ENCODE measurements at places on chromosomes 7 and 10. TPM values are rescaled to one million over a fixed set of nuclear protein-coding genes. Genes with fewer than 3 reads are reported as not detected.

DPP6 gene
- not detected for total RNA-seq

CYP2C8 gene
- not detected for total RNA-seq

NPY4R gene
- not detected for total RNA-seq

- DNase-seq = no peak
Measured at GRCh38 chr10:78982726-78983125, 86.0 kb upstream of the ZMIZ1 start.

GRCh38 chr10:61157182-61157581 lies 213.2 kb upstream of the RHOBTB1 start:
- no peak for DNase-seq

- no peak for DNase-seq
Measured at GRCh38 chr10:69918036-69918435, 116.3 kb downstream of the COL13A1 start.

DNA sequence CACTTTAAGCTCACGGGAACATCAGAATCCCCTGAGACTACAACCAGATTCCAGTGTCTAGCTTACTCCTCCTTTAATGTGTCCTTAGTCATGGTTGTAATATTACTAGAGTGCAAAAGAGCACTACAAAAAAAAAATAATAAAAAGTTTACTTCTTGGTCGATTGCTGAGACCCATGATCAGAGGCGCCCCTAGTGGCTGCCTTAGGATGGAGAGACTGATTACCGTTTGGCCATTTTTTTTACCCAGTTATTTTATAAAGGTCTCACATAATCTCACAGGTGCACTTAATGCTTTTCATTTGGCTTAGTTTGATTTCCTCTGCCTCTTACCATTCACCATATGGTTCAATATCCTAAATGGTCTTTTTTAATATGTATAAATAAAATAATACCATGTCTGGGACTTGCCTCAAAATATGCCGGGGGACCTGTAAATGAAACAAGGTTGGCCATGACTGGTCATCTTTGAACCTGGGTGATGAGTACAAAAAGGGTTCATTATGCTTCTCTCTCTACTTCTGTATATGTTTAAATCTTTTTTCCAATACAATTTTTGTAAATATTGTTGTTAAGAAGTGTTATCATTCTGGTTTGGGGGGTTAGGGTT lies 331.5 kb upstream of the NFE2L3 start:
- peak; percentile 19 for DNase-seq

DNA sequence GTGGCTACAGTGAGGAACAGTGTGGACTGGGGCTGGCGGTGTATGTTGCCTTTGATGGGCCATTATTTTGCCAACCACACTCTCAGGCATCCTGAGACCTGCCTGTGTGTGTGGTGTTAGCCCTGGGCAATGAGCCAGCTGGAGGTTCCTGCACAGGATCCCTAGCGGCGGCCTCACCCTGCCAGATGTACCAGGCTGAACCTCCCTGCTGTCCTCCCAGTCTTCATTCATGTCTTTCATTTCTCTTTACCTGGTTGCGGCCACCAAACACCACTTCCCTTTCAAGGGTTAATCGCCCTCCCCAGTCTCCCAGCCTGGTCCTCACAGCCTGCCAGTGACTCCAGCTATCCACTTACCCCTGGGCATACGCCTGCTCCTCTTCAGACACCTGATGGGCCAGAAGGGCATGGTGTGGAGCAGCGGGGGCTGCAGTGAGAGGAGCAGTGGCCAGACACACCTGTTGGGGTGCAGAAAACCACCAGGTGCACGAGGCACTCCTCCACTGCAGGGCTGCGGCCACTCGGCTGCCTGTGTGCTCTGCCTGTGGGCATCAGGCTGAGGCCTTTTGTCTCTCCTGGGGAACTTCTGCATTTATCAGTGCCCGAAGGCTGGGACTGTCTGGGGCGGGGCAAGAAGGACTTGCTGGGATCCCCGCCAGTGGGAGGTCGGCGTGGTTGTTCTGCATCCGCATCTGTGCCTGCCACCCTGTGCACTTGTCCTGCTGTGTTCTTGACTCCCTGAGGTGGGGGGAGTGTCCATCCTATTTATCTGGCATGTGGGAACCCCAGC lies 111.6 kb downstream of the ARHGAP22 start:
- DNase-seq = peak; percentile 46
